SK-N-MC (cell line): ENCODE measurements at places on chromosomes 7 and 10.

DNA sequence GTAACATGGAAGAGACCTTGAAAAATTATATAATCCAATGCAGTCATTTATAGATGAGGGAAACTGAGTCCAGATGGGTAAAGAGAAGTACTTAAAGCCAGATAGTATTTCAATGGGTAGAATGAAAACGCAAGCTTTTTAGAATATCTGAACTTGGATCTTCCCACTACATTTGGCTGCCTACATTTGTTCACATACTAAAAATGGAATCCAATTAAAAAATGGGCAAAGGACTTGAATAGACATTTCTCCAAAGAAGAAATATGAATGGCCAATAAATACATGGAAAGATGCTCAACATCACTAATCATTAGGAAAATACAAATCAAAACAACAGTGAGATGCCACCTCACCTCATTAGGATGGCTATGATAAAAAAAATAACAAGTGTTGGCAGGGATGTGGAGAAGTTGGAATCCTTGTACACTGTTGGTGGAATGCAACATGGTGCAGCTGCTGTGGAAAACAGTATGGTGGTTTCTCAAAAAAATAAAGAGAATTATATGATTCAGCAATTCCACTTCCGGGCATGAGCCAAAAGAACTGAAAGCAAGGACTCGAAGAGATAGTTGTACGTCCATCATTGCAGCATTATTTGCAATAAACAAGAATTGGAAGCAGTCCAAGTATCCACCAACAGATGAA is 188.0 kb downstream of the FRMD4A start:
- no peak for DNase-seq

GRCh38 chr7:68679459-68680234 is 918.6 kb upstream of the AUTS2 start:
- peak; percentile 83 for DNase-seq

DNA sequence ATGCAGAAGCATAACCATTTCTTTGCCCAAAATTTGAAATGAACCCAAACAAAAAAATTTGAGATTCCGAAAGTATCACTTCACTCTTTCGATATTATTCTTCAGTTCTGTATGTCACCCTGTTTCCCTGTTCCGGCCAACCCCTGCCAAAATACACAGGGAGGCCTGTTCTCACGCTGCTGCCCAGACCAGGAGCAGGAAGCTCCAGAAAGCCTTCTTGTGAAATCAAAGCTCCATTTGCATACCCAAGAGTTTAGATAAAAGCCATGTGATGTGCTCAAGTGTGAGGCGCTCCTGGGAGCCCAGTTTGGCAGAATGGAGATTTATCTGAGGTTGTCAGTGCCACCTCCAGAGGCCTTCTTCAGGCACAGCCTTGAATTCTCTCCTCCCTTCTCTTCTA is 236.2 kb downstream of the FGFR2 start:
- DNase-seq, result no peak

DNA sequence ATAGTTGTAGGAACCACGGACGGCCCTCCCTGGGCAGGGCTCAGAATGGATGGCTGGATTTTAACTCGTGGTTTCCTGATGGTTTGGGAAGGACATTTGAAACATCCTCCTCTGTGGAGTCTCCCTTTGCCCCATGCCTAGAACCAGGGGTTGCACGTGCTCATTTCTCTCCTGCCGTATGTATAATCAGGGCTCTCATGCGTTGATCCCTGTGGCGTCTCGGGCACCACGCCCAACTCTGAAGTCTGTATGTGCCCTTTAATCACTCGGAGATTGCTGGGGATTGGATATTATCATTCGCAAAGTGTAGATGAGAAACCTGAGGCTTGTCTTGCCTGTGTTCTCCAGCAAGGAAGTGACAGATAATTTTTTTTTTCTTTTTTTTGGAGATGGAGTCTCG is 257.1 kb downstream of the CAMK1D start:
- no peak for DNase-seq

- DNase-seq, result no peak
Measured at GRCh38 chr10:15072358-15072757, 16.2 kb downstream of the ACBD7 start.

- DNase-seq, result no peak
Measured at GRCh38 chr7:129315960-129316359, 91.1 kb downstream of the AHCYL2 start.

- DNase-seq, result no peak
Measured at GRCh38 chr10:62688971-62689700, 115.4 kb upstream of the ADO start.

GRCh38 chr7:77931841-77932240 is 133.3 kb downstream of the PHTF2 start:
- no peak for DNase-seq

DNA sequence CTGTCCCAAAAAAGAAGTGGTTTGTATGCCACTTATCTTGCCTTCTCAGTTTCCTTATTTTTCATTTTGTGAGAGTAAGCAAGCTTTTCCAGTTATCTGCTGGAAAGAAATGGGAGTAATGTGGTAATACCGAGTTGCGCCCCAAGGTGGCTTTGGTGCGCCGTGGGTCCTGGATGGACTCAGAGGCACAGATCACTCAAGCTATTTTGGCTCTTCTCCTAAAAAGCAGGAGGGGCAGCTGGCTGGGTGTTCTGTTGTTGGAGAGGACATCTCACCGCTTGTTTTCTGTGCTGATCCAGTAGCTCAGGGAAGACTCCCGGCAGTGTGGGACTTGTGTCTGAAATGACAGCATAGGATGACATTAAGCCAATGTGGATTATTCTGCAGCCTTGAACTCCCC is 16.4 kb downstream of the PRKRIP1 start:
- no peak for DNase-seq

DNA sequence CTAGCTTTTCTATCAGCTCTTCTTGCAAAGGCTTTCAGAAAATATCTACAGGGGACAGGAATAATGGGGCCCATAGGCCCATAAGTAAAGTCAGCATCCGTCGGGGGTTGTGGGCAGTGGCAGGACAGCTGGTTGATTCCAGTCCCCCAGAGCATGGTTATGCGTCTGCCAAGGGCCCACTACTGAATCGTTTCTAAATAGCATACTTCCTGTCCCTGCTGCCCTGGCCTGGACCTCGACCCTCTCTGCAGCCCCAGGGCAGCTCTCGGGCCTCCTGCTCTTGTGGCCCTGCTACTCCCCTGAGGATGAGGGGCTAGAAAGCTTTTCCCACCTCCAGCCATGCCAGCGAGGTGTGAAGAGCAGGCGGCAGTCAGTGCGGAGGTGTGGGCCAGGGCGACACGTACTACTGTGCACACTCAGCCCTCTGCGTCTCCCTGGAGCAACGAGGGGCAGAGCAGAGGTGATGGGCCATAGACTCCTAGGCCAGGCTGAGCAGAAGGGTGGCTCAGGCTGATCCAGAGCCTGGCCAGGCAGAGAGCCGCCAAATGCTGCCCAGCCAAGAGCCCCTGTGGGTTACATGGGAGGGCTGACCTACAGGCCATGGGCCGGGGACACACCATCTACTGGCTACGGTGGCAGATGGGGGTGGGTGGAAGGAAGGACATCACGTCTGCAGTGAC is 4.7 kb upstream of the OPN4 start:
- no peak for DNase-seq

- DNase-seq, result no peak
Measured at GRCh38 chr10:122505885-122506645, 44.7 kb downstream of the HTRA1 start.

DNA sequence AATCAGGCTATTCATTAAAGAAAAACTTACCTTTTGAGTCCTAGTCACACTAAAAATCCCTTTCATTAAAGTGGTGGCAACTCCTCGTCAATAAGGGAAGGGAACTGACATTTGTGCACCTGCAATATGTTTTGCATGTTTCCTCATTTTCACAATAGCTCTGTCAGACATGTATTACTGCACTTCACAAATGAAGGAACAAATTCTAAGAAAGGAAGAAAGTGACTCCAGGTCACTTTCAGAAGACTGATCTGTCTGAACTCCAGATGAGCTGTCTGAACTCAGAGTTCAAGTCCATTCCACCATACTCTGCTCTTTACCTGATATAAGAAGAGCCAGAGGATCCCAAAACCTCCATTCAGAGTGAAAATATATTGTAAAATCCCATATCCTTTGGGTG is 50.3 kb upstream of the GSAP start:
- DNase-seq, result no peak

- no peak for DNase-seq
Measured at GRCh38 chr7:836429-836828, 4.2 kb downstream of the SUN1 start.

- DNase-seq, result no peak
Measured at GRCh38 chr10:58820861-58821751, 308.4 kb downstream of the BICC1 start.

DNA sequence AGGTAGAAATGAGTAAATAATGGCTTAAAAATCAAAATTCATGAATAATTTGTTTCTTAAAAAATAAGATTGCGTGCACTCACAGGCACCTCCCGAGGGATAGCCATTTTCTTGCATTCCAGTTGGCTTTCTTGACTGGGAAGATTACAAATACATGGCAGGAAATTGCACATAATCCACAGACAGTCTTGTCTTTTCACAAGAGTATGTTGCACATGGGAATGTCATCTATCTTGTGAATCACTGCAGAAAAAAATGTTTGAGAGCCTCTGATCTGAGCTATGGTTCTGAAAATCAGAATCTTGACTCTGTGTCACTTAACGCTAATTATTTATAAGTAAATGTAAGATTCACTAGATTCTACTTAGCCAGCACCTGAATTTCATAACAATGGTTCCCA is 74.1 kb upstream of the PRKG1 start:
- no peak for DNase-seq

GRCh38 chr10:43855667-43856210 is 207.1 kb upstream of the ZNF32 start:
- DNase-seq, result no peak

GRCh38 chr10:118301211-118301610 is 40.9 kb downstream of the FAM204A start:
- no peak for DNase-seq

DNA sequence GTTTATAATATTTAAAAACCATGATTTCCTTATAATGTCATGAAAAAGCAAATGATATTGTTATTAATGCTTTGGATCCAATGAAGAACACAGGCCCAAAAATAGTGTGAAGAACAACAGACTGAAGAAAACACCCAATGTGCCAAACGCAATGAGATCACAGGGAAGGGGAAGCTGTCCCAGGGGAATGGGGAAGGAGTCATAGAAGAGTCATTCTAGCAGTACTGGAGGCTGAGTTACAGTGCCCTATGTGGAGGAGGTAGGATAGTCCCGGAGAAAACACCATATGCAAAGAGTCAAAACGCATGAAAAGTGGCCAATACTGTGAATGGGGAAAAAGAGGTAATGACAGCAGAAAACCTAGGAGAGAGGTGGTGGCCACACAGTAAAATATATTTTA is 50.9 kb downstream of the TPK1 start:
- DNase-seq, result no peak

DNA sequence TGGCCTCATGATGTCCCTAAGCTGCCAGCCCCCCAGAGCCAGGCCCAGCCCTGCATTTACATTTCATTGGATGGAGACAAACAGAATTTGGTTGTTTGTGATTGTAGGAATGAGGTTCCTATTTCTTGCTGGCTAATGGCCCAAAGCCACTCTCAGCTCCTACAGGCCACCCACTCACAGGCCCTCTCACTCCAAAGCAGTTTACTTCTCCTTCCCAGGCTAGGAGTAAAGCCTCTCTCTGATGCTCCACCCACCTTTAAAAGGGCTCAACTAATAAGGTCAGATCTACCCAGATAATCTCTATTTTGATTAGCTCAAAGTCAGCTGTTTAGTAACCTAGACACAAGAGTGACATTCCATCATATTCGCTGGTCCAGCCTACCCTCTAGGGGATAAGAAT is 11.2 kb upstream of the CUZD1 start:
- DNase-seq, result no peak

DNA sequence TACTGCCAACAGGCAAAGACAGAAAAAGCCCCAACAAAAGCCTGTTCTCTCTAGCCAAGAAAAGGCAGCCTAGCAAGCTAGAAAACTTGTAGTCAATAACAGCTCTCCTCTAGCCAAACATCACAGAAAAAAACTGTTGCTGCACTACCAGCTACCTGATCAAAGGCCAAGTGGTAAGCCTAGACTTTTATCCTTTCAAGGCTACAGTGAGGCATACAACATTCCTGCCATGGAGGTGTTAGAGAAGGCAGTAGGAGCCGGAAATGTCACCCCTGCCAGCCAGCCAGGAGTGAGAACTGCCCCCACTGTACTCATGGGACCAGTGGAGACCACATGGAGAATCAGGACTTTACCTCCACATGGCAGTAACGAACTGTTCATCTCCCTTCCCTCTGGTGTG is 31.2 kb downstream of the CCDC126 start:
- no peak for DNase-seq

- DNase-seq, result no peak
Measured at GRCh38 chr7:120856621-120857352, 1.2 kb downstream of the TSPAN12 start.

- no peak for DNase-seq
Measured at GRCh38 chr10:49094646-49095045, 20.7 kb downstream of the VSTM4 start.

DNA sequence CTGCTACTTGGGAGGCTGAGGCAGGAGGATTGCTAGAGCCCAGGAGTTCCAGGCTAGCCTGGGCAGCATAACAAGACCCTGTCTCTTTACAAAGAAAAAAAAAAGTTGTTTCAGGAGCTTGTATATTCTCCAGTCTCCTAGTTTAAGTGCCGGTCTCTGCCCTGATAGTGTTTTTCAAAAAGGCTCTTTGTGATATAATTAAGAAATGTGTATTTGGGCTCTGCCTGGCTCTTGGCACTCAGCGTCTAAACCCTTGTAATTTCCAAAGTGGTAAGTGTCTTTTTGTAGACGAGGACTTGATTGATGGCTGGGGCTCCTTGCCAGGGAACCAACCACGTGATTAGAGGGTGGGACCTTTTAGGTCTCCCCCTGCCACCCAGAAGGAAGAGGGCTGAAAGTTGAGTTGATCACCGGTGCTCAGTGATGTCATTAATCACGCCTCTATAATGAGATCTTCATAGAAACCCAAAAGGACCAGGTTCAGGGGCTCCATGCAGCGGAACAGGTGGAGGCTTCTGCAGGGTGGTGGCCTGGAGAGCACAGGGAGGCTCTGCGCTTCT is 4.4 kb downstream of the EIF3B start:
- no peak for DNase-seq
